ENCODE measurements at places on chromosomes 16 and 17.

GRCh38 chr16:50360779-50361178 lies 8.0 kb downstream of the BRD7 start:
- DNase-seq = no peak

DNA sequence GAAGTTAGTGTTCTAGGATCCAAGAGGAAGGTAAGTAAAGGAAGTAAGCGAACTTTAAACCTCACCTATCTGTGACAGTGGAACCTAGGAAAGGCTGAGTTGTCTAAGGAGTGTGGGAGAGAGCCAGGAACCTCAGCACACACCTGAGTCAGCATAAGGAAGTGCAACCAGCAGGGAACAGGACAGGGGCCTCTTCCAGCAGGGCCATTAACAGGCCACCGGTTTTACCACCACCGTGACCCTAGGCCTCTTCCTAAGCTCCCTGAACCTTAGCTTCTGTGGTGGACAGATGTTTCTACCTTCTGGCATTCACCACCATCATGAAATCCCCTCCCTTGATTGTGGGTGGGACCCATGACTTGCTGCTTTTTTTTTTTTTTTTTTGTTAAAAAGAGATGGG lies 26.7 kb upstream of the GPATCH8 start:
- DNase-seq = no peak

GRCh38 chr16:68297908-68298307 lies 12.8 kb downstream of the SLC7A6OS start:
- no peak for DNase-seq

DNA sequence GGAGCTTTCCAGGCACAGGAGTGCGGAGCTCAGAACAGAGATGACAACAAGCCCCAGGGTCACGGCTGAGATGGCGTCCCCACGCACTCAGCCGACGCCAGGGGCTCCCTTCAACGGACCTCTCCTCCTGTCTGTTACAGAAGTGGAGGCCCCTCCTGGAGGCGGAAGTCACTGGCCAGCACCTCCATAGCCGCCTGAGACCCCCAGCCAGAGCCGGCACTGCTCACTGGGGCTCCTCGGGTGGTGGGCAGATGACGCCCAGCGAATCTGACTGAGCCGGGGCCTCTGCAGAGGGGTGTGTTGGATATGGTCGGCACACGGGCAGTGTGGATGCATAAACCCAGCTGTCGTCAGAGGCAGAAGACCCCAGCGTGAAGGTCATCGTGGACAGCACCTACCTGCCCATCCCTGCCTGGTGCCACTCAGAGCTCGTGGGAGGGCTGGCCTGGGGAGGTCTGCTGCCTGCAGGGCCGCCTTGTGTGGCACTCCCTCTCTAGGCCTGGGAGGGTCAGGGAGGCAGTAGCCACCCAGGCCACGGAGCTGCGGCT lies 20.0 kb downstream of the NDUFAF8 start:
- DNase-seq = no peak

- DNase-seq = no peak
Observed at GRCh38 chr17:58998871-58999270, 107.8 kb downstream of the TRIM37 start.

Measured in SW480 (cell line).